Stimulated activated CD8-positive, alpha-beta memory T cell treated with anti-CD3 and anti-CD28 coated beads, Interleukin-2, amount 100 ng/mL, for 48 hours (primary cell): ENCODE measurements at places on chromosomes 12 and 14.

- DNase-seq: no peak
Observed at GRCh38 chr12:127582074-127582473, 684.9 kb upstream of the TMEM132C start.

- DNase-seq: no peak
Observed at GRCh38 chr14:92495027-92495426, 18.6 kb upstream of the RIN3 start.

DNA sequence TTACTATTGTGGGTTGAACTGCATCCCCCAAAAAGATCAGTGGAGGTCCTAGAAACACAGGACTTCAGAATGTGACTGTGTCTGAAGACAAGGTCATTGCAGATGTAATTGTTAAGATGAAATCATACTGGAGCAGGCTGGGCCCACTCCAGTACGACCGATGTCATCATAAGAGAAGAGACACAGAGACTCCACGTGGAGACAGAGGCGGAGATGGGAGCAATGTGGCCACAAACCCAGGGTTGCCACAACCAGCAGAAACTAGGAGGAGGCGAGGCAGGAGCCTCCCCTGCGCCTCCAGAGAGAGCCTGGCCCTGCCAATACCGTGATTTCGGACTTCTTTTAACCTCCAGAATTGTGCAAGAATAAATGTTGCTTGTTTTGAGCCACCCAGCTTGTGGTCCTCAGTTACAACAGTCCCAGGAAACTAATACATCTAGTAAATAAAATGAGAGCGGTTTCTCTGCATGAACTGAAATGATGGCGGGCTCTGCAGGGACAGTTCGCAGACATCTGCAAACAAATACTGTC lies 25.7 kb upstream of the FZD10 start:
- no peak for DNase-seq

DNA sequence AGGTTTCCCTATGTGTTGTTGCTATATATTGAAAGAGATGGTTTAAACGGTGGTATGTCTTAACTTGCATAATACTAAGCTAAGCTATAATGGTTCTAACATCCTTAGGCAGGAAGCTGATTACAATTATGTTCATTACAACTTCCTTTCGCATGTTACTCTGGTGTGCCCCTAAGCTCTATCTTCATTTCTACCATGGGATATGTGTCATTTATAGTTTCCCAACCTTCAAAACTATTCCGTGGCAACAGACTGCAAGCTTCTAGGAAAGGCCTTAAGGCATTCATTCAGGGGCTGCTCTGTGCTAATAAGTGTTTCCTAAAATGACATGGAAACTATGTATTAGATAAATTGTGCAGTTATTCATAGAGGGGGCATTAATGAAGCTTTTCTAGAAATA lies 294.6 kb downstream of the GXYLT1 start:
- DNase-seq: no peak

DNA sequence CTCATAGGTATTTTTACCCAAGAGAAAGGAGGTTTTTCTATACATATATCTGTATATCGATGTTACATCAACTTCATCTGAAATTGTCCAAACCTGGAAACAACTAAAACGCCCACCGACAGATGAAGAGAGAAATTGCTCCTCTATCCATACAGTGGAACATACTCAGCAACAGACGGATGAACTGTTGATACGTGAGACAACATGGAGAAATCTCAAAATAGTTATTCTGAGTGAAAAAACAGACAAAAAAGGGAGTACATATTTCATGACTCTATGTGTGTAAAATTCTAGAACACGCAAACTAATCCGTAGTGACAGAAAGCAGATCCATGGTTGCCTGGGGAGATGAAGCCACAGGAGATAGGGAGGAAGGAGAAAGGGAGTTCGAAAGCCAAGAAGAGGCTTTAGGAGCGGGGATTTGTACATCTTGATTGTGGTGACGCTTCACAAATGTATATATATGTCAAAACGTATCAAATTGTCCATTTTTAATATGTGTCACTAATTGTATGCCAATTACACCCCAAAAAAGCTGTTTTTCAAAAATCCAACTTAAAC lies 37.6 kb upstream of the C14orf180 start:
- DNase-seq: no peak

DNA sequence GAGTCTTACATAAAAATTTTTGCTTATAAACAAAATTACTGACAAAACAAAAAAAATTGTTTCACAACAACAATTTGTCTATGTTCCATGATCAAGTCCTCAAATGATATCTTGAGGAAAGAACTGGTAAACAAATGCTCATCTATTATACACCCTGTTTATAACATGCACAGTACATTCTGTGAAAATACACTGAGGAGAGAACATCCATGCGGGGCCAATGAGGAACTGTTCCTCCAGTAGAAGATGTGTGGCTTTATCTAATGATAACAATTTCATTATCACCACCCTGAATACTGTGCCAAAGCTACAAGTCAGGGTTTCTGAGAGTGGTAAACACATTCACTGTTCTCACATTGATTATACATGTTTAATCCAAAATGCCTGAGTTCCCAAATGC lies 10.8 kb downstream of the MLH3 start:
- no peak for DNase-seq

- DNase-seq: no peak
Observed at GRCh38 chr14:37122288-37122687, 50.1 kb downstream of the SLC25A21 start.

GRCh38 chr12:94078736-94079509 lies 69.5 kb upstream of the PLXNC1 start:
- DNase-seq: no peak

DNA sequence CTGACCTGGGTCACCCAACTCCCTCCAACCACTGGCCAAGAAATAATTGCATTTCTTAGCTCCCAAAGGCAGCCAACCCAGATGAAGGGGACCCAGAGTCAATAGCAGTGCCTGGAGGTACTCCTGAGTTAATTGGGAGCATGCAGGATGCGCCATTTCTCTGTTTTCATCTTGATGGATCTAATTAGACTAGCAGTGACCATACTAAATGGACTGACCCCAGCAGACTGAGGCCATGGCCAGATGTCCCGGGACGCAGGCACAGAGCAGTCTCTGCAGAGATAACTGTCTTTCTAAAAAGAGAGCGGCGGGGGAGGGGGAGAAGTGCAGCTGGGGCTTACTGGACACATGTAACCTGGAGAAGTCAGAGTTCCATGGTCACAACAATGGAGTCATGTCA lies 53.2 kb upstream of the CMKLR1 start:
- no peak for DNase-seq

DNA sequence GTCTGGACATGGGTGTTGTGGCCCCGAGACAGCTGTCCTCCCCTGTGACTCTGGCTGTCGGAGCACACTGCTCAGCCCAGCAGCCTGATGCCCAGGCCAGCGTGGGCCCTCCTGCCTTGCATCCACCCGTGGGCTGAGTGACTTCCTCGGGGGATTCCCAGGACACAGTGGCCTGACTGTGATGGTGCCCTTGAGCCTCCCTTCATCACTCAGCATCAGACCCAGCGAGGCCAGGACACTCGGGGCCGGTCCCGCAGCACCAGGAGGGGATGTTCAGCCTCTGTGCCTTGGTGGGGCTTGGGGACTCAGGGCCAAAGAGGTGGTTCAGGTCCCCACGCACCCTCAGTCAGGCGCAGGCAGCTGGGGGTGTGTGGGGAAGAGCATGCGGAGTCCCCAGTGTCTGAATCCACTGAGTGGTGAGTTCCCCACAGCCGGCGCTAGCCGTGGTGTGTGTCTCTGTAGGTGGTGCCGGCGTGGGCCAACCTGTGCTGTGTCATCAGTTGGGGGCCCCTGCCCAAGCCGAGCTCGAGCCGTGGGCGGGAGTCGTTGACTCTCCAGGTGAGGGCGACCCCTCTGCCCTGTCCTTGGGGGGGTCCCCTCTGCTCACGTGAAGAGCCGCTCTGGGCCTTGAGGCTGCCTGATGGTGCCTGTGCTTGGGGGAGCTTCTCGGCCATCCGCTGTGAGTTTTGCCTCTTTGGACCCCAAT lies 185.8 kb downstream of the ADGRD1 start:
- no peak for DNase-seq

- no peak for DNase-seq
Observed at GRCh38 chr12:110931315-110931728, 10.9 kb upstream of the MYL2 start.
